ENCODE measurements at places on chromosomes 16 and 17.

DNA sequence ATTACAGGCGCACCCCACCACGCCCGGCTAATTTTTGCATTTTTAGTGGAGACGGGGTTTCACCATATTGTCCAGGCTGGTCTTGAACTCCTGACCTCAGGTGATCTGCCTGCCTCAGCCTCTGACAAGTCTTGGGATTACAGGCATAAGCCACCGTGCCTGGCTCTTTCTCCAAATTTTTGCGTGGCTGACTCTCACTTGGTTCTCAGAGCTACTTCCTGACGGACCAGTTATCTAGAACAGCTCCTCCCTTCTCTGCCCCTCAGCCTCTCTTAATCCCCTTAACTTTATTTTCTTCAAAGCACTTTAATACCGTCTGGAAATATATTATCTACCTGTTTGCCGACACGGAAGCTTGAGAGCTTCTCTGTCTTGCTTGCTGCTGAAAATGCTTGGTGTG lies 4.2 kb downstream of the YPEL2 start:
- no peak for DNase-seq

DNA sequence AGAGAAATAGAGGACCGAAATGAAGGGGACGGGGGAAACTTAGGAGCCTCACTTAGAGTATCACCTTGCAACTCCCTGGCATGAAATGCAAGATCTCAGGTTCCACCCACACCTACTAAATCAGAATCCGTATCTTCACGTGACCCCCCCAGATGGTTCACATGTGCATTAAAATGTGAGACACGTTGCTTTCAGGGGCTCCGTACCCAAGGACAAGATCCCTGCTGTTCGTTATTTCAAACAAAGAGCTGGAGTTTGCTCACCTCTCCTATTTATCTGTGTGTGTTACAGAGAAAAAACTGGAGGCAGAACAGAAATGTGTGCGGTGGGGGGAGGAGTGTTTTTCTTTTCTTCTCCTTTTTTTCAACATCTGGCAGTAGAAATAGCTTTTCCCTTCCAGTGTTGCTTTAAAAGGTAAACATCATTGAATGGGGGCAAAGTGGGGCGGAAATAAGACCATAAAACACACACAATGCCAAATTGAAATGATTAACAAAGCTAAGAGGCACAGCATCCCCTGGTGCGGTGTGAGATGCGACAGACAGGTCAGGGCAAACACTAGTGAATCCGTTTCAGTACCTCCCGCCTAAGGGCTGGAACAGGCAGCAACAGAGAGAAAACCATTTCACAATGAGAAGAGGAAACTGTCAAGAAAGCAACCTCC lies 145.4 kb downstream of the SOX9 start:
- DNase-seq = no peak

- no peak for DNase-seq
Observed at GRCh38 chr17:29586676-29587469, 2.6 kb downstream of the GIT1 start.

- no peak for DNase-seq
Observed at GRCh38 chr16:27564224-27564623, 14.3 kb downstream of the KATNIP start.

- DNase-seq = no peak
Observed at GRCh38 chr16:67357561-67357960, 30.9 kb downstream of the LRRC36 start.

DNA sequence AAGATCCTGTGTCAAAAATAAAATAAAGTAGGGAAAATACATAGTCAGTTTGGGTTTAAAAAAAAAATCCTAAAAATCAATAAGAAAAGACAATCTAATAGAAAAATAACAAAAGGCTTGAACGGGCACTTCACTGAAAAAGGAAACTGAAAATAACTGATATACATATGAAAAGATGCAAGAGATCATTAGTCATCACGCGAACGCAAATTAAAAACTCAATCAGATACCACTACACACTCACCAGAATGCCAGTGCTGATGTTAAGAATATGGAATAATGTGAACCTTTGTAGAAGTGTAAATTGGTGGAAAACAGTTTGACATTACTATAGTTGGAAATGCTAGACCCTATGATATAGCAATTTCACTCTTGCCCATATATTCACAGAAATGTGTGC lies 14.6 kb downstream of the GNGT2 start:
- no peak for DNase-seq

GRCh38 chr17:45288825-45289224 lies 26.9 kb upstream of the SPATA32 start:
- DNase-seq = no peak

GRCh38 chr17:77602062-77602746 lies 356.3 kb upstream of the TNRC6C start:
- DNase-seq = no peak

DNA sequence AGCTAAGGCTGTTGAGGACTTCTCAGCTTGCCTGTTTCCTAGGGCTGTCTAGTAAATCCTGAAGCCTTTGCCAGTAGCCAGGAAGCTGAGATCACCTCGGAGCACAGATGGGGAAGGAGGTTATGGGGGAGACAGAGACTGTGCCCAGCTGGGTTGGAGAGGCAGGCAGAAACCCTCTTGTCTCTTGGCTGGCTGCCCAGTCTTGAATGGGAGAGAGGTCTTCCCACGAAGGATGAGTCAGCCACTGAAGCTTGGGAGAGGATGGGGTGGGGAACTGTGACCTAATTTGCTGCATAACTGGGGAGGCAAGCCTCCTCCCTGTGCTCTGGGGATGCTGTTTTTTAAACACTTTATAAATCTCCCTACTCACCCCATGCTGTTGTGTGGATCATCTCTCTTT lies 69.8 kb downstream of the SHISA9 start:
- DNase-seq = no peak

DNA sequence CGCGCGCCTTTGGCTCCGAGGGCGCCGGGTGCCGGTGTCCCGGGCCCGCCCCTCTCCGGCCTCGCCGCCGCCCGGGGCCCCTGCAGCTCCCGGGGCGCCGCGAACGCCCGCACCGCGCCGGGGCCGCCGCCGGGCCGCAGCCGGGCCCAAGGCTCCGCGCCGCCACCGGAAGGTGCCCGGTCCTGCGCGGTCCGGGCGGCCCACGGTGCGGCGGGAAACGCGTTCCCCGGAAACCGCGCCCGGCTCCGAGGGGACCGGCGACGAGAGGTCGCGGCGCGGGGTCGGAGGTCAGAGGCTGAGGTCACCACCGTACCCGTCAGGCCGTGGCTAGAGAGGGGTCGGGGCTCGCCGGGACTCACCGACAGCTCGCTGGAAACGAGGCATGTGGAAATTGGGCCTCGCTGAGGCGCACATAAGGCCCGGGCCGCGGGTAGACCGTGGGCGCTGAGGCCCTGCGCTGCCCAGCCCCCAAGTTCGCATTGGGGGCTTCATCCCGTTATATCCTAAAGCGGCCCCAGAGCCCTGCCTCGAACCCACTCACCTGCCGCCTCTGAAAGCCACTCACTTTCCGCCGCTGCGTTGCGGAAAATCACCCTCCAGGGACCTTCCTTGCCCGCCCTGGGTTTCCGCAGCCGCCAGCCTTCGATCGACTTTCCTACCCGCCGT lies at the start of gene DUS1L:
TSS of gene DUS1L (minus strand) at position 167 of the 666 bp plus-strand sequence. CDS start 745 bp downstream, outside the sequence.
- DNase-seq = peak; percentile 28

- DNase-seq = no peak
Observed at GRCh38 chr17:17229416-17230384, 7.3 kb downstream of the FLCN start.

GRCh38 chr17:29124135-29124924 lies 55.9 kb downstream of the MYO18A start:
- DNase-seq = no peak

DNA sequence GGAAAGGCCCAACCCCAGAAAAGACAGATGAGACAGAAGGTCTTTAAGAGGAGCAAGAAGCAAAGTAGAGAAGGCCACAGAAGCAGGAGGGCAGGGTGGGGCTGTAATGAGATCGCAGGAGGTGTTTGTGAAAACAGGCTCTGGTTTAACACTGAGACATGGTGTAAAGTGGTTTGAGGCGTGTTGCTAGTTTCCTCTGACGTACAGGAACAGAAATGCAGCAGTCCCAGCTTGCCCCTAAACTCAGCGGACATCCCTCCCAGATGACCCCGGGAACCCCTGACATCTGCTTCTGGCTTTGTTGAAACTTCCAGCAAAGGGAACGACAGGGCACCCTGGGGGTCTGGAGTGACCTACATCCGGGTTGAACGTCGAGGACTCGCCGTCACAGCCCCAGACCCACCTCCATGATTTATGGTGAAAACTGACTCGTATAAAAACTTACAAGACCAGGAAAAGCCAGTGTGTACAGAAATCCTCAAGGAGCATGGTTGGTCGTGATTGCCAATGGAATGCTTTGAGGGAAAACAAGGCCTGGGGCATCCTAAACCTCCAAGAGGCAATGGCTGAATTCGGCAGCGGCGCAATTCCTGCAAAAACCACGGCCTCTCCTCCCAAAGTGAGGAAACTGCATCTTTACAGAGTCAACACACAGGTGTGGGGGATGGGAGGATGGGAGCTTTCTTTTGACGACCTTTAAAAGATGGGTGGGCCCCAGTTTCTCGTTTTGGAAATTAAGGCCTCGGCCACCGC lies 25.8 kb downstream of the LITAF start:
- DNase-seq = peak; percentile 40

- DNase-seq = no peak
Observed at GRCh38 chr17:78933959-78934568, 8.9 kb upstream of the TIMP2 start.

DNA sequence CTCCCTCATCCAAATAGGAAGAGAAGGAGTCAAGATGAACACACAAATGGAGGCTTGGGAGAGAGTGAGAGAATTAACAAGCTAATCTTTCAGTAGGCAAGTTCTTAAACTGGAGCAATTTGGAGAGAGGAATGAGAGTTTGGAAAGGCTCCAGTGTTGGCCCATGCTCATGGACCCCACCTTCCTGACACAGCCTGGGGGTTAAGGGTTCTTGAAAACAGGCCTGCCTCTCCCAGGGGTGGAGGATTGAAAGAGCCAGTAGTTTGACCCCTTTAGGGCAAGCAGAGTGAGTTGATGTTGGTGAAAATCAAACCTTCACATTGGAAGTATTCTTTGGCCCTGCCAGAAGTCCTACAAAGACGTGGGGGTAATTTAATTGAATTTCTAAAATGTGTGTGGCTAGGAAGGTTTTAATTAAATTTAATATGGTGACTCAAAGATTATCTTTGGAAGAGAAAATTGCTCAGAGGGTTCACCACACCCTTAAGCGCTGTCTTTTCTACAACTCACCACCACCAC lies 5.8 kb downstream of the HOXB3 start:
- no peak for DNase-seq

- DNase-seq = no peak
Observed at GRCh38 chr17:16888413-16889087, 83.4 kb downstream of the TNFRSF13B start.

DNA sequence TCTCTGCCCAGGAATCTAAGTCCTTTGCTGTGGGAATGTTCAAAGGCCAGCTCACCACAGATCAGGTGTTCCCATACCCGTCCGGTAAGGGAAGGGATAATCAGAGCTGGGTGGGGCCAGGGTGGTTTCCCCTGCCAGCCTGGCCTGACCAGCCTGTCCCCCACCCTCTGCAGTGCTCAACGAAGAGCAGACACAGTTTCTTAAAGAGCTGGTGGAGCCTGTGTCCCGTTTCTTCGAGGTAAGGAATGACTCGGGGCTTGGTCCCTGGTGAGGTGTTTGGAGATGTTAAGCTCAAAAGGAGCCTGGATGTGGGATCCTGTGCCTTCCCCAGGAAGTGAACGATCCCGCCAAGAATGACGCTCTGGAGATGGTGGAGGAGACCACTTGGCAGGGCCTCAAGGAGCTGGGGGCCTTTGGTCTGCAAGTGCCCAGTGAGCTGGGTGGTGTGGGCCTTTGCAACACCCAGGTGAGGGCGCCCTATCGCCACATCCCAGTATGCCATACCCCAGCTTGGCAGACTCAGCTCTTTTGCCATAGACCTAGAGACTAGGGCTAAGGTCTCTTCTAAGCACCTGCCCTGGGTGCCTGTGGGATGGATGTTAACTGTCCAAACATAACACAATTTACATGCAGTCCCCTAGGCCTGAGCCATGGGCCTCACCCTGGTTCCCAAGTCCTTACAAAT lies 997 bp downstream of the ACADVL start:
- DNase-seq = no peak

DNA sequence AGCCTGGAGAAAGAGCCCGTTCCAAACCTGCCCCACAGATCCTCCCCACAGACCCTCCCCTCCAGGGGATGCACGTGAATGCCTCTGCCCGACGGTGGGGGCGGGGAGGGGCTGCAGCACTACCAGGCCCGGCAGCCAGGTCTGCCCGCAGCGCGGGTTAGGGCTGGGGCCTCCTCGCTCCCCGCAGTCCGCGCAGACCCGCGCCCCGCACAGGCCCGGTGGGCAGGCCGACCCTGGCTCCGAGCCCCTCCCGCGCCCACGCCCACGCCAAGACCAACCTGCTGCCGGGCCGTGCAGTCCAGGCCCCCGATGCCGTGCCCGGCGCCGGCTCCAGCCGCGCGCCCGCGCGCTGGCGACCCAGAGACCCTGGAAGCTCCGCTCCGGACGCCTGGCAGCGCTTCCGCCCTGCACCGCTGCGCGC lies at the start of gene RPUSD1:
TSS of gene RPUSD1 (minus strand) at position 404 of the 421 bp plus-strand sequence. CDS start 644 bp downstream, outside the sequence.
- no peak for DNase-seq

GRCh38 chr17:63246344-63246743 lies 199.8 kb downstream of the CYB561 start:
- DNase-seq = no peak

- DNase-seq = no peak
Observed at GRCh38 chr16:51816929-51817328, 665.9 kb upstream of the SALL1 start.

- no peak for DNase-seq
Observed at GRCh38 chr17:78678222-78678557, 101.0 kb upstream of the DNAH17 start.

DNA sequence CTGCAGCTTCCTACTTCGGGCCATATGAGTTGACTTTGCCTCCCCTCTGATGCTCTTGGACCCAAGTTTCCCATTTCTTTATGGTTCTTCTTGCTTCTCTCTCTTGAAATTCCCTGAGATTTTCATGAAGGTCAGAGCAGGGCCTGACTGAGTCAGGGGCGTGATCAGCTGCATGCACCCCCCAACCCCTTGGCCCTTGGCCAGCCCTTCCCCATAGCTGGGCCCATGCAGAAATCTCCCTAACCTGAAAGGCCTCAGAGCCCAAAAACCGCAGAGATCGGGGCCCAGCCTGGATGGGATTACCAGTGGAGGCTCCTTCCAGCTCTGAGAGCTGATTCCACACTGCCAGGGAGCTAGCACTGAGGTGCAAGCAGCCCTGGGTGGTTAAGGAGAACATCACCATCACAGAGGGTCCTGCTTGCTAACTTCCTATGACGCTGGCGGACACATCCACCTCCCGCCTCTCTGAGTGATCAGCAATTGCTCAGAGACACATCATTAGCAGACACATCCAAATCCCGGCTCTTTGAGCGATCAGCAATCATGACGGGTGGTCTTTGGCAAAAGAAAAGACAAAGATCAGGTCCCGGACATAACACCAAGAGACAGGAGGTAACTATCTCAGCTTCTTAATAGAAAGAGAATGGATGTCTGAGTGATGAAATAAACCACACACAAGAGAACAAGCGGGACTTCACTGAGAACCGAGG lies 161.5 kb downstream of the C16orf78 start:
- DNase-seq = no peak

- DNase-seq = no peak
Observed at GRCh38 chr16:88289561-88289960, 93.2 kb upstream of the ZNF469 start.

- no peak for DNase-seq
Observed at GRCh38 chr16:5054876-5055865, 10.6 kb downstream of the C16orf89 start.

GRCh38 chr17:64216338-64217248 lies 46.5 kb downstream of the TEX2 start:
- no peak for DNase-seq

GRCh38 chr17:75697651-75698291 lies 23.5 kb upstream of the ITGB4 start:
- DNase-seq = no peak

All from stimulated activated CD8-positive, alpha-beta memory T cell treated with anti-CD3 and anti-CD28 coated beads, Interleukin-7, amount 100 ng/mL, for 48 hours (primary cell).